ENCODE measurements at places on chromosomes 7 and 10.

GRCh38 chr7:25847336-25848070, 304.5 kb upstream of the NFE2L3 start:
- DNase-seq = no peak

DNA sequence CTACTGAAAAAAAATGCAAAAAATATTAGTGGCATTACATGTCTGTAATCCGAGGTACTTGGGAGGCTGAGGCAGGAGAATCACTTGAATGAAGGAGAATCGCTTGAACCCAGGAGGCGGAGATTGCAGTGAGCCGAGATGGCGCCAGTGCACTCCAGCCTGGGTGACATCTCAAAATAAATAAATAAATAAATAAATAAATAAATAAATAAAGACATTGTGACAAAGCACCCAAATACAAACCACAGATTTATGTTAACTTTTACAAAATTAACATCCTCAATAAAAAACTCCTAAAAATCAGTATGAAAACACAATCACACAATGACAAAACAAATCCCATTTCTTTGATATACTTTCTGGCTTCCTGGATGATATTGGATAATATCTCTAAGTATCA, 808.3 kb downstream of the REEP3 start:
- DNase-seq = no peak

DNA sequence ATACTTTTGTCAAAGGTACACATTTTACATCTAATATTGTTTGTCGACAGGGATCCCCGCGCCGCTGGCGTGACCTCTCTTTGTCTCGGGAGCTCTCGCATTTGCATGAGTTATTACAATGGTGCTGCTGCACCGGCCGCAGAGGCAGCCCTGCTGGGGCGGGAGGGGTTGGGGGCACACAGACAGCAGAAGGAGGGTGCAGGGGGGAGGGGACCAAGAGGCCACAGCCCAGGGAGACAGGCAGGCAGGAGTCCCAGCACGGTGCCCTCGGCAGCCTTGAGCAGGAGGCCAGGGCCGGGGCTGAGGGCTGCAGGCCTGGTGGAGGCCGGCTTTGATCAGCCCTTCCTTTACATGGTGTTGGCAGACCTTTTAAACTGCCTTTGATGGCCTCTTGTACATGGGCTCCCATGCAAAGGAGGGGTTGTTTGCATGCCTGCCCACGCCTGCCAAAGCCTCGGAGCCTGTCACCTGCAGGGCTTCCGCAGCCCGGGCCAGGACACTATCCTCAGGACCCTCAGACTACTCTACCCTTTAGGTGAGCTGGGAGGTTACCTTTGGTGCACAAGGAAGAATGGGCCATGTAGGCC, 95.5 kb downstream of the EBF3 start:
- DNase-seq = no peak

GRCh38 chr7:96136600-96137239, 185.2 kb downstream of the SLC25A13 start:
- DNase-seq = no peak

DNA sequence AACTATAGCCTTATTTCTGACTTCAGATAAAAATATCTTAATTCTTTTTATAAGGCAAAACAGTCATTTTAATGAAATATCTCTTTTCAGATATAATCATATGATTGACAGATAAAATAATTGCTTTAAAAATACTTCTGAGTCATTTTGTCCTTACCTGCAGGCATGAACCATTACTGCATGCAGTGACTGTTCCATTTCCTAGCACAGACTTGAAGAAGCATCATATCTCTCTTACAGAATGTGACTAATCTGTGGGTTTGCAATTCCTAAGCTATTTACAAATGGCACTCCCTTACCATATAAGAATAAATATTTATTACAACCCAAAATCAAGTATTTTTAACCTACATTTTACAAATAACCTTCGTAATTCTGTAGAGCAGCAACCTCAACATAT, 120.7 kb downstream of the SRPK2 start:
- DNase-seq = no peak

DNA sequence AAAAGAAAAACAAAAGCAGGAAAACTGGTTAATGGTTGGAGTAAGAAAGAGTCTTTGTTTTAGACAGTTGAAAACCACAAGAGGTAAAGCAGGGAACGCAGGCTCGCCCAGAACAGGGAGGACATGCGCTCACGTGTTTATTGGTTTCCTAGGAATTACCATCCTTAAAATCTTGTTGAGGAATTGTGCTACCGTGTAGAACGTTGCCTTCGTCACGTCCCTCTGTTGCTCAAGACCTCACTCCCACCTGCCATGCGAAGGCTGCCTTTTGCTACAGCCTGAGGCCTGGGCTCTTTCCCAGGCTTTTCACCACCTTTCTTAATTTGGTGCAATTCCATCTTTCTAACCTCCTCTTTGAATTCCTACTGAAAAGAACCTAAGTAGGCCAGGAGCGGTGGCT, 61.6 kb upstream of the CAMK1D start:
- DNase-seq = no peak

DNA sequence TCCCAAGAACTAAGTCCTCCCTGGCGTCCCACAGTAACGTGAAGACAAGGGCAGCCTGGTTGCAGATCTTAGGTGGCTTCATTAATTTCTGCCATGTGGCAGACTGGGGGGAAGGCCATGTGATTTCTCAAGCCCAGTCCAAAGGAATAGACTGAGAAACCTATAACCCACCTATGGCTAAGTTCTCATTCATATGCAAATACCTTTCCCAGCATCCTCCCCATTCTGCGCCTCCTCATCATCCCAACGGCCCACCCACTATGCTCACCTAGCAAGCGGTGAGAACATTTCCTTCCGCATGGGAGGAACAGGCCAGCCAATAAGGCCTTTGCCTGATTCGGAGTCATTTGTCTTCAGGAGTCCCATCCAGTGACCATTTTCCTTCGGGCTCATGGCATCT, 8.2 kb upstream of the CLEC2L start:
- no peak for DNase-seq

DNA sequence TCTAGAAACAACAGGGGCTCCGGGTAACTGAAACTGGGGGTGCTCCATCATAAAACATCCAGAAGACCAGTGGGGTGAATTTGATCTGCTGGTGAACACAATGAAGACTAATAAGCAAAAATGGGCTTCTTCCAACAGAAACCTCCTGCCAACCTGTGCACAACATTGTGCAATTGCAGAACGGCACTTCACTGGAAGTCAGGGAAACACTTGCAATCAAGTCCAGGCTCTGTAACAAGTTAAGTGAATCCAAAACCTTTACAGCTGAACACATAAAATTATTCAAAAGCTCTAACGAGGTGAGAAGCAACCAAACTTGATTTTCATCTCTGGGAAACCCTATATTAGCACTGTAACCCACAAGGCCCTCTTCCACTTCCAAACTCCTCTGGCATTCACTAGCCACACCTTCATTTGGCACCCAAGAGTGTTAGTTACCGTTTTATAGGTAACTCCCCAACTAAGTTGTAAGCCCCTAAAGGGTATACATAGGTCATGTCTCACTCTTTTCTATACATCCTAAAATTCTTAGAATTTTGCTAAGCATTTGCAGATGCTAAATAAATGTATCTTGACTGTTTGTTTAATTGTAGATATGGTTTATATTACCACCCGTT, 22.0 kb downstream of the IMMP2L start:
- no peak for DNase-seq

- DNase-seq = no peak
Measured at GRCh38 chr10:103171278-103171677, 21.8 kb downstream of the NT5C2 start.

DNA sequence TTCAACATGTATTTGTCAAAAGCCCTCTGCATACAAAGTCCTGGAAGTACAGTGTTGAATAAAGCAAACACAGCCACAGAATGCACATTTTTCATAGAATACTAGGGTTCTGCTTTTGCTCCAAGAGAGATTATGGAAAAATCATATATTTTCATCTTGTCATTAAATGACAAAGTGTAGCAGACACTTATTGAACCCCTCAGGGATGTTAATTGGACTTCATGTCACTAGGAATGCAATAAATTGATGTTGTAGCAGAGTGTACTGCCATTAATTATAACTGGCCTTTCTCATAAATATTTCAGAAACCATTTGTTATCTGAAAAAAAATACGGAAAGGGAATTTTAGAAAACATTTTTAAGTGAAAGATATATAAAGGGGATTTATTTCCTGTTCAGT, 64.5 kb upstream of the TAC1 start:
- no peak for DNase-seq

DNA sequence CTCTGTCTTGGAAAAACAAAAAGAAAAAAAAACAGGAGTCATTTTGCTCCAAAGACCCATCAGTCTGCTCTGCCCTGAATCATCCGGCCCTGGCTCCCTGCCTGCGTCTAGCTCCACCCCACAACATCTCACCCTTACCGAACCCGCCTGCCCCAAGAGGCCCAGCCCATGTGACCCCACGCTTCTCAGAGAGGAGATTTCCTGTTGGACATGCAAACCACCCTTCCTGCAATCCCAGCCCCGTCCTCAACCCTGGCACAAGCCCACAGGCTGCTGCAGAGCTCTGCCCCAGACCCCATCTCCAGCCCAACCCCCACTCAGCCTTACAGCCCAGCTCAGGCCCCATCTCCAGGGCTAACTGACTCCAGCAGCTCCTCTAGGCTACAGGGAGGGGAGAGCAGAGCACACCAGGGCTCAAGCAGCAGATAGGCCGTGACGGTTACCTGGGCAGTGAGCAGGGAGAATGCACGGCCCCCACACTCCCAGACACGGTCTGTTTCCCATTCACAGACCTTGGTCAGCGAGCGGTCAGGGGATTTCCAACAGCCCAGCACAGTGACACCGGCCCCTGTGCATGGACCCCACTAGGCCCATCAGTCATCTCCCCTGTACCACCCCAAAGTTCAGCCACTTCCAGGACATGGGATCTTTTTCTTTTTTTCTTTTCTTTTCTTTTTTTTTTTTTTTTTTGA, 69.9 kb upstream of the GTF2I start:
- peak; percentile 73 for DNase-seq

GRCh38 chr7:42993038-42993437, 60.9 kb downstream of the MRPL32 start:
- DNase-seq = no peak

DNA sequence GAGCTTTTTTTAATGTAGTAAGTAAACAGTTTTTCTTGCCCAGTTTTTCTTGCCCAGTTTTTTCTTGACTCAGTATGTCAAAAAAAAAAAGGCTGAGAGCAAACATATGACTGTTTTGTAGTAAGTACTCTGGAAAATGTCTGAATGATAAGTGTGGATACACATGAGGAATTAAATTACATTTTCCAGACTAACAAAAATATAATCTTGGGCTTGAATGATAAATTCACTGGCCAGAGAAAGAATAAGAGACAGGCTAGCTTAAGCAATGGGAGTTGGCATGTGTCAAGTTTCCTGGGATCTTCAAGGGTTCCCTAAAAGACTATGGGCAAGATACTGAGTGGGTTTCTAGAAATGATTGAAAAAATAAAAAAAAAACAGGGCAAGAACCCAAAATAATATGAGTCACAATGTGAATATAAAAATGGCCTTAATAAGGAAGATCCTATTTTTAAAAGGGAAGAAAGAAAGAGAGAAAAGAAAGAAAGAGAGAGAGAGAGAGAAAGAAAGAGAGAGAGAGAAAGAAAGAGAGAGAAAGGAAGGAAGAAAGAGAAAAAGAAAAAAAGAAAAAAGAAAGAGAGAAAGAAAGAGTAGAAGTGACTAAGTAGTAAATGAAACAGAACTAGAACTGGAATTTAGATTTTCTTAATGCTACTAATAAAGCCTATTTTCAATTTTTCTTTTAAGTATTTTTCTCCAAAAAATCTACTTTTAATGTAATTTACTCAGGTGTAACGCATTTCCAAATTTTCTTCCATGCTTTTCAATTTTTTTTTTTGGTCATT, 60.2 kb downstream of the TFPI2 start:
- DNase-seq = no peak

DNA sequence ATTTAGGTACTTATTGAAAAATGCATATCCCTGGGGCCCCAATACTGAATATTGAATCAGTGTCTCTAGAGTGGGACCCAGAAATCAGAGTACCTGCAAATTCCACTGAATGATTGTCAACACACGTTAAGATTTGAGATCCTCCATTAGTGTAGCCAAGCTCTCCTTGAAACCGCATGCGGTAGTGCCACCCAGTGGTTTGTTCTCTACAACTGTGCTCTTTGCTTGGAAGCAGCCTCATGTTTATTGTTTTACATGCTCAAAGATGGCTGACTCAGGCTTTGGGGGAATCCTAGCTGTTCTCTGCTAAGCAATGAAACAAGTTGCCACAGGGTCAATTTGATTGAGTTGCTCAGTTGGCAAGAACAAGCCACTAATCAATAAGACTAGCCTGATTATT, 340.2 kb upstream of the CELF2 start:
- no peak for DNase-seq

DNA sequence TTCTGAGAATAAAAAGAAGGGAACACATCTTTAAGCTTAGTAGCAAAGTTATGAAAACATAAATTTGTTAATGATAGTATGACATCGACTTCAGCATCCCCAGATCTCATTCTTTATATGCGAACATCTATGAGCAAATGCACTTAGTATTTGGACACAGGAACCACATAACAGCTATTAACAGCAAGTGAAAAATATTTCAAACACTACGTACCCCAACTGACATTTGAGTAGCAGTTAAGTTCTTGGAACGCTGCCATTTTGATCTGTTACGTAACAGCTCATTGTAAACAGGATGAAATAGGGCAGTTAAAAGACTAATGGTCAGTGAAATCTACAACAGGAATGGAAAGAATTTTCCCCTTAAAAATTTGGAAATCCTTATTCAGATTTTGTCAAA, 428.9 kb downstream of the TNS3 start:
- DNase-seq = no peak

- no peak for DNase-seq
Measured at GRCh38 chr7:102320601-102321350, 34.1 kb downstream of the SH2B2 start.

DNA sequence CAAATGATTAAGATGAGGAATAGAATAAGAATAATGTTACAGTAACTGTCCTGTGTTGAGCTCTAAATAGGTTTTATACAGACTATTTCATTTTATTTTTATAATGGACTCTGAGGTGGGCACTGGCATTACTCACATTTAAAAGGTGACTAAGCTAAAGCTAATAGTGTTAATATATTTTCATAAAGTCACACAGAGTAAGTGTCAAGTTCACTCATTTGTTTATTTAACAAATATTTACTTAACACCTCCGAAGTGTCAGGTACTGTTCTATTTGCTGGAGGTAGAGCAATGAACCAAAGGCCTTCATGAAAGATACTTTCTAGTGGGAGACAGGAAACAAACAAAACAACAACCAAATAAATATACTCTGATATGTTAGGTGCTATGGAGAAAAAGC, 44.0 kb downstream of the ASB4 start:
- DNase-seq = no peak

GRCh38 chr10:124059551-124059950, 33.8 kb downstream of the CHST15 start:
- no peak for DNase-seq

Measured in GM19239 (cell line).